ENCODE measurements at places on chromosomes 7 and 10. TPM values are rescaled to one million over a fixed set of nuclear protein-coding genes. Genes with fewer than 3 reads are reported as not detected.
A peak's percentile ranks its signal among the peaks of the same experiment; 100 is the strongest.

Gene PNLIPRP1
- not detected for total RNA-seq

Gene OPN4
- total RNA-seq: not detected

Gene ASZ1
- total RNA-seq: not detected

Gene ACBD7
- total RNA-seq: 24.1 TPM

DNA sequence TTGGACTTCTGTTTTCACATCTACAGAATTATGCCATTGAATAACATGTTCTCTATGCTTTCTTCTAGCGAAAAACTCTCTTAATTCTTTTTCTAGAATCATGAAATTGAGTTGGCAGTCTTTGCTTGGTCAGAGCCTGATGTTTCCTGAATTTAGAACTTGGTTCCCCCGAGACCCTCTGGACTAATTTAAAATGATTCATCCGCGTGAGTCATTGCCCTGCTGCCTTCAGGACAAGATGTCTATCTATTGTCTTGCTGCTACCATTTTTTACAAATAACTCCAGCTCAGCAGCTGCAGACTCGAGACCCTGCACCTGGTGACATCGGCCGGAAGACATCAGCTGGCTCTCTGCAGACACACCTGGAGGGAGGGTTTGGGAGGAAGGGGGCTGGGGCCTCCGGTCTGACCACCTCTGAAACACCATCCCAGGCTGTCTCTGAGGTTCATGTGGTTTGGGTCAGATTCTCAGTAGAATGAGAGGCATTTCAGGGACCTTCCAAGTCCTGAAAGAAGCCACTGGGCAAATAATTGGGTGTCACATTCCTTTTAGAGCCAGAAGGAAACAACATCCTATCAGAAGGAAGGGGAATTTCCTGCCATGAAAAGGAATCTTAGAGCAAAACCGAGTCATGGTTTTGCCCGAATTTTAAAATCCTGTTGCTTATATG is 20.9 kb upstream of the KLF6 start:
- no peak for DNase-seq

DNA sequence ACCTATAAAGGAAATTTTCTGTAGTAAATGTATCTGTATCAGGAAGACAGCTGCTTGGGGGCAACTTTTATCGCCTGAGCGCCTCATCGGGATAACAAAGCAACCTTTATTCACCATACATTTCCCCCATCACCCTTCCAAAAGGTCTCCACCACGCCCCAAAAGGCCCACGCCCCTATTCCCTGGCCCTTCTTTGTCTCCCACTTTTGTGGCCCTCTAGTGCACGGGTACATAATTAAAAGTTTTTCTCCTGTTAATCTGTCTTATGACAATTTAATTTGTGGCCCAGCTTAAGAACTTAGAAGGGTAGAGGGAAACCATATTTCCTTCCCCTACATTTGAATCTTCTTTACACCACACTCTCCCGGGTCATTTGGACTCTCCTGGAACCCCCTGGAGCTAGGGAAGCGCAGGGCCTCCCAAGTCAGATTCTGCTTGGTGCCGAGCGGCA is 625 bp downstream of the RP9 start:
- DNase-seq: peak; percentile 46

DNA sequence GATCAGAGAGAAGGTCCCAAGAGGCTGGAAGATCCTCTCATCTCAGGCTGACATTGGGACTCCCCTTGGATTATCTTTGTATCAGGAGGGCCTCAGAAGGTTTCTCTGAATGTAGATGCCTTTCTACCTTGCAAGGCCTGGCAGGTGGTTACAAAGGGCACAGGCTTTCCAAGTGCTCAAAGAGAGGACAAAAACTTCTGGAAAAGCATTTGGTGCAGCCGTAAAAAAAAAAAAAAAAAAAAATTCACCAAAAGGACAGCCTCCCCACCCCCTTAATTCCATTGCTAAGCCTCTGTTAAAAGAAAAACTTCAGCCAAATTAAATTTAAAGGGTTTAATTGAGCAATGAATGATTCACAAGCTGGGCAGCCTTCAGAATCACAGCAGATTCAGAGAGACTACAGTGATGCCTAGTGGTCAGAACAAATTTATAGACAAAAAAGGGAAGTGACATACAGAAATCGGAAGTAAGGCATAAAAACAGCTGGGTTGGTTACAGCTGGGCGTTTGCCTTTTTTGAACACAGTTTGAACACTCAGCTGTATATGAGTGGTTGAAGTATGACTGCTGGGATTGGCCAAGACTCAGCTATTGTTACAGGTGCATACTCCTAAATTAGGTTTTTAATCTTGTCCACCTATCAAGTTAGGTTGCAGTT is 42.5 kb upstream of the LRGUK start:
- no peak for DNase-seq

DNA sequence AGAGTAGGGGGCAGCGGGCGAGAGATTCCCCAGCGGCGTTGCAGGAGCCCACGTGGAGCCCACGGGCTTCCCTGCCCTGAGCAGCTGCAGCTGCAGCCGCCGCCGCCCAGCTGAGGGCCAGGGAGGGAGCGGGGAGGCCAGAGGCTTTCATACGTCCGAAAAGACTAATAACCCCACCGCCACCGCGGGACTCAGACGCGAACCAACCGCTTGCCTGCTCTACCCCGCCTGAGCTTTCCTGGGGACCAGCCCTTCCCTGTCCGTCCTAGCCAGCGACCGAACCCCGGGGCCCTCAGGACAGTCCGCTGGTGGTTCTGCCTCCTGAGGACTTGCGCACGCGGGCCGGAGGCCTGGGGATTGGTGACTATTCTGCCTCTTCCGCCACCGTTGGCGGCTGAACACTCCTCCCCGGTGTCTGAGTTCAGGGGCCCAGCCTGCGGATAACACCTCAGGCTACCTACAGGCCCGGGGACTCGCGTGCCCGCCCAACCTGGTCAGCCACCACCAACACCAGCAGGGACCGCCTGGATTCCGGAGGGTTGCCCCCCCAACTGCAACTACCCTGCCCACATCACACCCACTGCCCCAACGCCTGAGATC is 18.4 kb downstream of the IFT22 start:
- peak; percentile 66 for DNase-seq

DNA sequence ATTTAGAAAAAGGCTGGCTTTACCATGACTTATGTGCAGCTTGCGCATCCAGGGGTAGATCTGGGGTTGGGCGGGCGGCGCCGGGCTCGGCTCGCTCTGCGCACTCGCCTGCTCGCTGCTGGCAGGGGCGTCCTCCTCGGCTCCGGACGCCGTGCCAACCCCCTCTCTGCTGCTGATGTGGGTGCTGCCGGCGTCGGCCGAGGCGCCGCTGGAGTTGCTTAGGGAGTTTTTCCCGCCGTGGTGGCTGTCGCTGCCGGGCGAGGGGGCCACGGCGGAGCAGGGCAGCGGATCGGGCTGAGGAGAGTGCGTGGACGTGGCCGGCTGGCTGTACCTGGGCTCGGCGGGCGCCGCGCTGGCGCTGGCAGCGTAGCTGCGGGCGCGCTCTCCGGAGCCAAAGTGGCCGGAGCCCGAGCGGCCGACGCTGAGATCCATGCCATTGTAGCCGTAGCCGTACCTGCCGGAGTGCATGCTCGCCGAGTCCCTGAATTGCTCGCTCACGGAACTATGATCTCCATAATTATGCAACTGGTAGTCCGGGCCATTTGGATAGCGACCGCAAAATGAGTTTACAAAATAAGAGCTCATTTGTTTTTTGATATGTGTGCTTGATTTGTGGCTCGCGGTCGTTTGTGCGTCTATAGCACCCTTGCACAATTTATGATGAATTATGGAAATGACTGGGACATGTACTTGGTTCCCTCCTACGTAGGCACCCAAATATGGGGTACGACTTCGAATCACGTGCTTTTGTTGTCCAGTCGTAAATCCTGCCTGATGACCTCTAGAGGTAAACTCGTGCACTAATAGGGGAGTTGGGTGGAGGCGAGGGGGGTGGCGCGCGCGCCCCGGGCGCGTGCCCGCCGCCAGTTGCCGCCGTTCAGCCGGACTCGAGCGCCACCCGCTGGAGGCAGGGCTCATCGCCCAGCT is at the start of gene HOXA5:
Gene HOXA5 (minus strand): TSS at position 659 of the 927 bp plus-strand sequence. CDS start 74 bp downstream, at position 585.
- DNase-seq: peak; percentile 91

GRCh38 chr7:8251195-8251594 is 10.8 kb downstream of the ICA1 start:
- no peak for DNase-seq

DNA sequence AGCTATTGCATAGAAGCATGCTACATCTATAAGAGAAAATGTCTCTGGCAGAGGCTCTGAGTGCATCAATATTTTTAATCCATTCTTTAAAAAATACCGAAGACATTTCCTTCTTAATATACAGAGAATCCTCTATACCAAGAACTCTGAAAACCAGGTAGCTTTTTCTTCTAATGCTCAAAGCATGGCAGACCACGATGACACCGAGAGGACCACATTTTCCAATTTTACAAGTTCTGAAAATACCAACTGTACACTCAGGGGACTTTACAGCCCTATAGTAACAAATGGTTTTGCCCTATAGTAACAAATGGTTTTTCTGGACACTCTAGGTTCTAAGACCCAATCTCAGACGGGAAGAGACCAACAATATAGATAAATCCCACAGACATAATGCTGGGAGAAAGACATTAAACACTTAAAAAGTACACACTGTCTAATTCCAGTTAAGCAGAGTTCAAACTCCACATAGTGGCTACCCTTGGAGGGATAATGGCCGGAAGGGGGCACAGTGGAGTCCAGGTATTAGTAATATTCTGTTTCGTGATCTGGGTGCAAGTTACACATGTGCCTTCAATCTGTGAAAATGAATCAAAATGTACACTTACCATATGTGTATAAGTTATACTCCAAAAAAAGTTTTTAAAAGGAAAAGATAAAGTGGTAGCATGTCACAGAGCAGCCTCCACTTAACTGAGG is 26.2 kb downstream of the CCDC6 start:
- DNase-seq: no peak

GRCh38 chr10:131591936-131592335 is 280.4 kb upstream of the TCERG1L start:
- no peak for DNase-seq

- DNase-seq: peak; percentile 32
These were observed 81.4 kb upstream of the LAMB4 start for GRCh38 chr7:108211382-108212201.

Data from GM23338 (cell line).